ENCODE measurements at places on chromosomes 7 and 10.

DNA sequence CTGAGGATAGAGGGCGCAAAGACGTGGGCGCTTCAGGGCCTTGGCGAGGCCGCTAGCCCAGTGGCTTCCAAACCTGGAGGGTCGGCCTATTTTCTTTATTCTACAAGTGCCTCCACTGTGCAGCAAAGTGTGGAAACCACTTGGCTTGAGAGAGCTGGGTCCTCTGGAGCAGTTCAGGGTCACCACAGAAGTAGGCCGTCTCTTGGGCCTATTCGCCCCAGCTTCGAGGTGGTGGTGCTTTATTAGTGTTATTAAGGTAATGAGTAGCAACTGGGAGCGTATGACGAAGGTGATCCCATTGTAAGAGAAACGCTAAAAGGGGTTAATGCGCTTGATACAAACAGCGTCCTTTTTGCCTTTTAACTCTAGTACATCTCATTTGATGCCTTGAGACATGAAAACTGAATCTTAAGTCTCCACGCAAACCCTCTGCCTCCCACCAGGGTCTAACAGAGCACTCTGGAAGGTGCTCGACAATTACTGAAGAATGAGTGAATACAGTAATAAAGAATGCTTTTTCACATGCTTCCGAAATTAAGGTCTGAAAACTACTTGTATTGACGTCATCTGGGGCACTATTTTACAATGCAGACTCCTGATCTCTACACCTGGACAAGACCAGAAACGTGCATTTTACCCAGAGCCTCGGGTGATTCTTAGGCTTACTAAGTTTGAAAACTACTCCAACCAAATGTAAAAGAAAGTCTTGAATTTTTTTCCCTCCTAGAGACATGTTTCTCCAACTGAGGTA lies 647 bp upstream of the GSAP start:
- DNase-seq = no peak

GRCh38 chr7:64869912-64870562 lies 33.0 kb upstream of the ZNF273 start:
- no peak for DNase-seq

GRCh38 chr7:86833360-86833759 lies 189.7 kb downstream of the GRM3 start:
- DNase-seq = no peak

- DNase-seq = no peak
Measured at GRCh38 chr10:67401711-67402110, 294.3 kb downstream of the CTNNA3 start.

DNA sequence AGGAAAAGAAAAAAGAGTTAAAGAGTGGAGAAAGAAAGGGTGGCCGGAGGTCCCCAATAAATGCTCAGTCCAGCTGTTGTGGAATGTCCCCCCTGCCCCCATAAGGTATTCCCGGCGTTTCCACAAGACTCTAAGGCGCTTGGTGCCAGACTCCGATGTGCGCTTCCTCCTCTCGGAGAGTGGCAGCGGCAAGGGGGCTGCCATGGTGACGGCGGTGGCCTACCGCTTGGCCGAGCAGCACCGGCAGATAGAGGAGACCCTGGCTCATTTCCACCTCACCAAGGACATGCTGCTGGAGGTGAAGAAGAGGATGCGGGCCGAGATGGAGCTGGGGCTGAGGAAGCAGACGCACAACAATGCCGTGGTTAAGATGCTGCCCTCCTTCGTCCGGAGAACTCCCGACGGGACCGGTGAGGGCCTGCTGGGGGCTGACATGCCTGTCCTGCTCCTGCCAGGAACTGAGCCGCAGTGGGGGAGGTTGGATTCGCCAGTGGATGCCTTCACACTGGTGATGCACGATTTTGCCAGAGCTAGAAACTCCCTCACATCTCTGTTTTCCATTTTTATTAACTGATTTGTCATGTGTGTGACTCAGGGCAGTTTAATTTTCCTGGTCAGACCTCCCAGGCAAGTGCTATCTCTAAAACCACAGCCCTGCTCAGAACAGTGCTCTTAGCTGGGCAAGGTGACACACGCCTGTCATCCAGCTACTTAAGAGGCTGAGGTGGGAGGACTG lies 34.2 kb downstream of the TACR2 start:
- DNase-seq = no peak

Measured in Panc1 (cell line).